ENCODE measurements at places on chromosomes 3 and 15. TPM values are rescaled to one million over a fixed set of nuclear protein-coding genes. Genes with fewer than 3 reads are reported as not detected.

CKMT1A gene
- not detected for total RNA-seq

MUC4 gene
- total RNA-seq: not detected

DNA sequence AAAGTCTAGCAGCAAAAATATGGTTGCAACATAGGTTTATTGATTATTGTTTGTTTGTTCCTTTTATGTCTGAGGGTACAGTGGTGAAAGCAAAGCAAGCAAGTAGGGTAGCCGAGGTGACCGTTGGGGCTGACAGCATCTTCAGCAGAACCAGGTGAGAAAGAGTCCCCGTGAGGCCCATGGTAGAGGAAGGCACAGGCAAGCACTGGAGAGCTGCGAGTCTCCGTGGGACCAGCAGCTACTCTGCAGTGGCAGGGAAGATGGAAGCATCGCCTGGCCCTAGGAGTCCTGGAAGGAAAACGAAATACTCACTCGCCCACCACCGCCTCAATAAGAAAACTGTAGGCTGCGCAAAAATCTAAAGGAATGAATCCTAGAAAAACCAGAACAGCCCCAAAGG is 25.3 kb upstream of the GABRA5 start:
- no peak for DNase-seq

DNA sequence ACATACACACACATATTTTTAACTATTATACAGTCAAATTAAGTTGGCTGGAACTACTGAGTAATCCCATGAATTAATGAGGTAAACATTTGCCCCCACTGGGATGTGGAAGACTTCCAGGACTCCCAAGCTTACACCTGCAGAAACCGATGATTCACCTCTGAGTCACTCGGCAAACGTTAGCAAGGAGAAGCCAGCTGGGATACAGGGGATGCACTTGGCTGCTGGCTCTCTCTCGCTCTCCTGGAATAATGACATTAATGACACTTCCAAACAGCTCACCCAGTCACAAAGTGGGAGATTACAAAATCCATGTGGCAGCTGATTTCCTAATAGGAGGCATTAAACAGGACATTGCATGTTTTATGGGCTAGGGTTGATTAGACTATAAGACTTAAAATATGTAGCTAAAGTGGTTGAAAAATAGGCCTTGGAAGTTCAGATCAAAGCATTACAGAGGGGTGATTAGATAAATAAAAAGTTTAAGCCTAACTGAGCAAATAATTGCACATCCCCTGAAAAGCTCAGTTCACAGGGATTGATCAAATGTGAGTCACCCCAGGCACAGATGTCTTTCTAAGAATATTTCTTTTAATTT is 500.9 kb downstream of the SOX2 start:
- peak; percentile 9 for DNase-seq

AQR gene
- total RNA-seq: 16.9 TPM

GJD2 gene
- not detected for total RNA-seq

SI gene
- total RNA-seq: not detected

DNA sequence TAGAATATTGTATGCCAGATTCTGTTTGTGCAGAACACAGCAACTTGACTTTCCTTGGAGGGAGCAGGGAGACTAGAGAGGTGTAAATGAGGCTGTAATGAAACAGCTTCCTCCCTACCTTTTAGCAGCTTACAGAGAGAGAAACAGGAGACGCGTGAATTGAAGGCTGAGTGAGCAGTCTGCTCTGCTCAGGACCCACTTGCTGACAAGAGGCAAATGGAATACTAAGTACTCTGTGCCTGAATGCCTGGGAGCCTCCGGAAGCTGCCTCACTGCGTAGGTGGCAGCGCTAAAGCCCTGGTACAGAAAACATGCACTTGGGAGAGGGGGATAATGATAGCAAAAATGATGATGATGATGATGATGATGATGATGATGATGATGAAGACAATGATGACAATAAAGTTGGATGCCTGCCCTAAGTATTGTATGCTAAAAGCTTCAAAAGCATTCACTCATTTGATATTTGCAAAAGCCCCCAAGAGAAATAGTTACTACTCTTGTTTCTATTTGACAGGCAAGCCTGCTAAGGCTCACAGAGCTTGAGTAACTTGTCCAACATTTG is 548.9 kb downstream of the NTRK3 start:
- DNase-seq: no peak

- DNase-seq: no peak
Measured at GRCh38 chr3:72969766-72970165, 26.8 kb upstream of the PPP4R2 start.

XCR1 gene
- total RNA-seq: not detected

CASR gene
- total RNA-seq: not detected

USP50 gene
- total RNA-seq: not detected

DNA sequence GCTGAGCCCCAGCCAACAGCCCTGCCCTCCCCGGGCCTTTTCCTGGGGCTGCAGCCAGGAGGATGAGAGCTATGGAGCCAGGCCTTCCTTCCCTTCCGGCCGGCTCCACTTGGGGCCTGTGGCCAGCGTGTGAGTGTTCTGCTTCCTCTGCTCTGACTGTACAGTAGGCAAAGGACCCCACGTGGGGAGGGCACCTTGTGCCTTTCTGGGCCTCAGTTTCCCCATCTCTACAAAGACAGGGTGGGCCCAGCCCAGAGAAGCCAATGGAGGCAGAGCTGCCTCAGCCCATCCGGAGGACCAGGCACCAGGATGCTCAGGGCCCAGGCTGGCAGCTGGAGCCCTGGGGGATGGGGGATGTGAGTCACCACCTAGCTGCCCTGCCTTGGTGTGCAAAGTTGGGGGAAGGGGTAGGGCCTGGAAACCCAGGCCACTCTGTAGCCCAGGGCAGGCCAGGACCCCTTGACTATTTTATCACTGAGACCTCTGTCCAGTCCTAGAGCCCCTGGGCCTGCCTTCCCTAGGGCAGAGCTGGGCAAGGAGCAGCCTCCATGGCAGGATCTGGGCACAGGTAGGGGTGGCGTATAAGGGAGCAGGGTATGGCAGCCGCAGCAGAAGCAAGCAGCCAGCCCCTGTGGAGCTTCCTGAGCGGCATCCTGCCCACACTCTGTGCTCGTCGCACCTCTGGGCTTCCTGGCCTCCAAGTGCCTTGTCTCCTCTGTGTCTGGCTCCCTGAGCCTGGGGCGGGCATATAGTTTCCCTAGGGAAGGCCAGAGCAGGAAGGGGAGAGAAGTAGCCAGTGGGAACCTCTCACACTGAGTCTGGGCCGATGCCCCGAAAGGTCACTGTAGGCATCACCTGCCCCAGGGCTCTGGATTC is 1.8 kb downstream of the PSTPIP1 start:
- DNase-seq: peak; percentile 59

- DNase-seq: no peak
Measured at GRCh38 chr3:157115069-157116006, 44.6 kb downstream of the CCNL1 start.

DNA sequence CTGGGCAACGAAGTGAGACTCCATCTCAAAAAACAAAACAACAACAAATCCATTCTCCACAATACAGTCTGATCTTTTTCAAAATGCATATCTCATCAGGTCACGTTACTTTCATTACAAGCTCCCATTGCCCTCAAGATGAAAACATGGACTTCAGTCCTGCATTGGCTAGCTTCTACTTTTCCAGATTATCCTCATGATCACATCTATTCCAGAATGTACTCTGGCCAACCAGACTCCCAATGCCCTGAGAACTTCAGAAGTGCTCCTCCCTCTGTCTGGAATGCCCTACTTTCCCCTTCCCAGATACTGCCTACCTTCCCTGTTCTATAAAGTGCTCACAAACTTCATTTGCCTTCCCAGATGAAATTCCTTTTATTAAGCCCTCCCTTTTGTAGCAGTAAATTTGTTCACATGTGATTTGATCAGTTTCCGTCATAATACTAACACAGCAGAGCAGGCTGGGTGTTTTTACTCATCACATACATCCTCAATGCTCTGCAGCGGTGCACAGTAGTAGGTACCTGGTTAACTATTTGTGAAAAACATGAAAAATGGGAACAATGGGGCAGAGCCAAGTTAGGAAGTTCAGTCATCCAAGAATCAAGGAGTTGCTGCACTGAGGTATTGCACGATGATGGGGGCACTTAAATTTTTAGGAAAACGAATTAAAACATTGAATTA is 5.3 kb downstream of the RPL22L1 start:
- no peak for DNase-seq

SHISA5 gene
- total RNA-seq: 91.9 TPM

- DNase-seq: no peak
Measured at GRCh38 chr15:70250208-70251201, 152.8 kb upstream of the TLE3 start.

GRCh38 chr15:94080416-94080815 is 150.9 kb upstream of the MCTP2 start:
- no peak for DNase-seq

GRCh38 chr15:61379005-61379404 is 149.9 kb upstream of the RORA start:
- no peak for DNase-seq

IMPDH2 gene
- 328 TPM for total RNA-seq

DNA sequence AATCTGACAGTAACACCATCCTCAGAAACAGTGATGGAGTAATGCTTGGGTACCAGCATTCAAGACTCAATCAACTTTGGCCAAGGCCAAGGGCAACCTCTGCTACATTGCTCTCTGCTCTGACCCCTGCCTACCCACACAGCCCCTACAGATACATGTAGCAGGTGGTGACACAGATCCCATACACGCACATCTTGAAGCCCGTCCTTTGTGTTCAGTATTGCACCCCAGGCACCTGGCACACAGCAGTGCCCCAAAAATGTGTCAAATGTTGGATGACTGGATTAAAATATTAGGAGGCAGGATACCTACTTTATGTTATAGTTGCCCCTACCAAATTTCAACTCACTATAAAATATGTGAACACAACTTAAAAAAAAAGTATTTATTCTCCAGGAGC is 139.3 kb upstream of the ICE2 start:
- DNase-seq: no peak

DNA sequence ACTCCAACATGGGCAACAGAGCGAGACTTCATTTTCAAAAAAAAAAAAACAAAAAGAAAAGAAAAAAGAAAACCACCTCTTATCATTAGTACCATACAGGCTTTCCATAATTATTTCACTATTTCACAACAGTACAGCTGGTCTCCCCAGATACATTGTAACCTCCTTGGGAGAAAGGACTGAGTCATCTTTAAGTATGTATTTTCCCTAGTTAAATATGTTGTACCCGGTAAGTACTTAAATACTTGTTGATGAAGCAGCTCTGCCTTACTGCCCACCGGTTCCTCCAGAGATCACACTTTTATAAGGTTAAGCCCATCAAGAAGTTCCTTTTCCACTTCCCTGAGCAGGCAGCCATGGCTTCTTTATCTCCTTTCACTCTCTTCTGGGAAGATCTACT is 789.5 kb upstream of the CFAP20DC start:
- no peak for DNase-seq

DNA sequence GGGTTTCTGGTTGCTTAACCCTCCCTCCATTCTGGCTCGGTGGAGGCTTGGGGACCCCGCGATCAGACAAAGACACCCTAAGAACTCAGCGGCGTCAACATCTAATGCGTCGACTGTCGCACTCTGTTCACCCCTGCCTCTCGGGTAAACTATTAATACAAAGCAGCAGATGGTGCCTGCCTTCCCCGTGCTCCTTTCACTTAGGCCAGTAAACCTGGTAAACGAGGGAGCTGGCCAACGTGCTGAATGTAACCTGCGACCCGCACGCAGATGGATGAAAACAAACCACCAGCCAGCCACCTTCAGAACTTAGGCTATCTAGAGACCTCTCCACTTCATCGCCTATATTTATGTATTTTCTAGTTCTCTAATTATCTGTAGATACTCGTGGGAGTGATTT is 848 bp upstream of the CADPS start:
- peak; percentile 4 for DNase-seq

- DNase-seq: no peak
Measured at GRCh38 chr15:73787621-73788020, 34.5 kb upstream of the INSYN1 start.

LIPH gene
- 0.13 TPM for total RNA-seq

PRRT3 gene
- total RNA-seq: 0.51 TPM

DNA sequence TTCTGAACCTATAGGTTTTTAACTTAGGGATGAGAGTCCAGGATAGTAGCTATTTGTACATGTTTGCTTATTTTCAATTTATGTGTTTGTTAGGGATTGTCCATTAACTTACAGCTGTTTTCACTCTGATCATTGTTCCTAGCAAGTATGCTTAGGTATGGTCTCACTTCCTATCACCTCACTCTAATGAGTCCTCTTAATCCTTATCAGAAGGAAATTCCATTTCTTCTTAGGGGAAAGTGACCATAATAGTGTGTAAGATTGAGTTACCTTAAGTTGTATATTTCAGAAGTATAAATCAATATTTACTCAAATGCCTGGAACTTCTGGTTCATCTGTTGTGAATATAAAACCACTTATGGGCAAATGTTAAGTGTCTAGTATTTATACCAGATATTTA is 53.0 kb downstream of the PIAS1 start:
- no peak for DNase-seq

- no peak for DNase-seq
Measured at GRCh38 chr15:91936927-91937326, 83.4 kb downstream of the SLCO3A1 start.

OR5H15 gene
- not detected for total RNA-seq

GRCh38 chr3:150603153-150603979 is at the start of gene SELENOT:
SELENOT (plus strand) TSS chr3:150603321; CDS start chr3:150603363, 42 bp downstream.
- peak; percentile 87 for DNase-seq

CLDN16 gene
- not detected for total RNA-seq

DNA sequence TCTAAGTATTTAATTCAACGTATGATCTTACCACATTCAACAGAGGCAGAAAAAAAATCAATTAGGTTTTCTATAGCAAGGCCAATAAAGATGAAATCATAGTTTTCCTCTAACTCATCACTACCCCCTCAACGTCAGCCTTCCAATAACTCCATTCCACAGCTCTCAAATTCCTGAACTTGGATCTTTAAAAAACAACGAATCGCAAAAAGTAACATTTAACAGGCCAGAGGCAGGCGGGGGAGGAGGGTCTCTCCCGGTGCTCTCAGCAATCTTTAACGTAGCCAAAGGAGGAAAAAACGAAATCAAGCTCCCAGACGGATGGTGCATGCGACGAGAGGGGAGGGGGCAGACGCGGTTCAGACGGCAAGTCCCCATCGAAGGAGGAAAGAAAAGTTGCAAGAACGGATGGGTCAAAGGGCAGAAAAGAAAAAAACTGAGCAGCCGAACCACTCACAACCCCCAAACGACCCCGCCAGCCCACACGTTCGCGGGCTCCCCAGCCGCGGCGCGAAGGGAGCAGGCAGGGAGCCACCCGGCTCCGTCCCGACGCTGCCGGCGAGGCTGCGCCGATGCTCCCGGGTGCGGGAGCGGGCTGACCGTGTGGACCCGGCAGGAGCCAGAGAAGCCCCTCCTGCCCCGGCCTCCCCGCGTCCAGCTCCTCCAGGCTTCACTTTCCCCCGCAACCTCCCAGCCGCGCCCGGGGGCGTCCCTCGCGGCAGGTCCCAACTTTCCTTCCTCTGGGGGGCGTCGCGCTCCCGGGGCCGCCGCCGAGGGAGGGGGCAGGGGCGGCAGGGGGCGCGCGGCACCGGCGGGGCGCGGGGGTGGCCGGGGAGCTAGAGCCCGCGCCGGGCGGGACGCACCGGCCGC is 703 bp downstream of the PEAK1 start:
- no peak for DNase-seq

- no peak for DNase-seq
Measured at GRCh38 chr3:158443632-158444031, 127.4 kb upstream of the MLF1 start.

GRCh38 chr3:9169326-9169725 is 80.1 kb downstream of the SRGAP3 start:
- no peak for DNase-seq

Data from dermis microvascular lymphatic vessel endothelial cell (primary cell).